Stimulated activated CD4-positive, alpha-beta T cell treated with anti-CD3 and anti-CD28 coated beads, TNF-alpha, amount 100 ng/mL, for 4 hours (primary cell): ENCODE measurements at places on chromosomes 11 and 22.

DNA sequence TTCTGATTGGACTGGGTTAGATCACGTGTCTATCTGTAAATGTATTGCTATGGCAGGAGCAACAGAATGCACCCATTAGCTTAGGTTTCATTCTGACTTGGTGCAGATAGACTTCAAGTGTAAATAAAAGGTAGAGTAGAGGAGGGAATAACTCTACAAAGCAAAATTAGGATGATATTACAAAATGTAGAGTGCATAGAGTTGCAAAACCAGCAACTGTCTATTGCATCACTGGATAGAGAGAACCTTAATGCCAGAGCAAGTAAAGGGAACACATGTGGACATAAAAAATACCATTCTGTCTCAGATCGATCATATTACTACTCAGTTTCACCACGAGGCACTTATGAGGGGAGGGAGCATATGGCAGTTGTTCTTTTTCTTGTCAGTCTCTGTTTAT is 22.0 kb upstream of the CAT start:
- DNase-seq, result no peak

DNA sequence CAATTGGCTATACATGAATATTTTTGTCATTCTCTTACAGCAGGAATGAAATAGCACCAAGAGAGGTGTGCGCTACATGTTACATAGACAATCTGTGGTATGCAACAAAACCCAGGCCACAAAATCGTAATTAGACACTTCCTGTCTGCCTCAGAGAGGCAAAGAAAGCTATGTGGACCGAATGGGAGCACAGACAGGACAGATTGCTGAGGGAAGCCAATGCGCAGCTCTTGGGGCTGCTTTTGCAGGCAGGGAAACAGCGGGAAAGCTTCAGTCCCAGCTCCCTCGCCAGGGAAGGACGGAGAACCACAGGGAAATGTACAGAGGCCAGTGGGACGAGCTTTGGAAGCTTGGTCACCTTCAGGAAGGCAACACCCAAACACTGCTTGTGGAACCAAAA is 40.9 kb downstream of the SERPINH1 start:
- no peak for DNase-seq

GRCh38 chr11:66126808-66127555 is 56.9 kb downstream of the PACS1 start:
- peak; percentile 29 for DNase-seq

- DNase-seq, result no peak
Observed at GRCh38 chr11:59459916-59460315, 3.2 kb downstream of the OR4D6 start.
